ENCODE measurements at places on chromosomes 12 and 14. TPM values are rescaled to one million over a fixed set of nuclear protein-coding genes. Genes with fewer than 3 reads are reported as not detected.

GRCh38 chr14:105249182-105250007 lies 1.1 kb downstream of the BTBD6 start:
- H3K4me1 ChIP-seq: peaks cover 30% of the 10 kb centered on the region
- peak overlapping the region; percentile 64 for H3K4me3 ChIP-seq
- H3K27ac ChIP-seq: peak overlapping the region; percentile 83
- no peaks in the 10 kb centered on the region for H3K27me3 ChIP-seq

- no peaks in the 10 kb centered on the region for H3K36me3 ChIP-seq
- no peak overlapping the region for H3K27ac ChIP-seq
- no peak overlapping the region for H3K4me3 ChIP-seq
Measured at GRCh38 chr12:72832024-72832423, 559.9 kb downstream of the TRHDE start.

- no peak overlapping the region for H3K4me3 ChIP-seq
- DNase-seq: no peak
- no peaks in the 10 kb centered on the region for H3K27me3 ChIP-seq
- H3K36me3 ChIP-seq: no peaks in the 10 kb centered on the region
- no peaks in the 10 kb centered on the region for H3K4me1 ChIP-seq
Measured at GRCh38 chr14:36055681-36056225, 120.8 kb downstream of the PTCSC3 start.

GRCh38 chr14:53273671-53274072 lies 120.5 kb upstream of the DDHD1 start:
- no peak overlapping the region for H3K4me3 ChIP-seq
- no peaks in the 10 kb centered on the region for H3K4me1 ChIP-seq
- no peaks in the 10 kb centered on the region for H3K27me3 ChIP-seq
- no peak overlapping the region for H3K27ac ChIP-seq
- DNase-seq: no peak
- no peaks in the 10 kb centered on the region for H3K36me3 ChIP-seq

DNA sequence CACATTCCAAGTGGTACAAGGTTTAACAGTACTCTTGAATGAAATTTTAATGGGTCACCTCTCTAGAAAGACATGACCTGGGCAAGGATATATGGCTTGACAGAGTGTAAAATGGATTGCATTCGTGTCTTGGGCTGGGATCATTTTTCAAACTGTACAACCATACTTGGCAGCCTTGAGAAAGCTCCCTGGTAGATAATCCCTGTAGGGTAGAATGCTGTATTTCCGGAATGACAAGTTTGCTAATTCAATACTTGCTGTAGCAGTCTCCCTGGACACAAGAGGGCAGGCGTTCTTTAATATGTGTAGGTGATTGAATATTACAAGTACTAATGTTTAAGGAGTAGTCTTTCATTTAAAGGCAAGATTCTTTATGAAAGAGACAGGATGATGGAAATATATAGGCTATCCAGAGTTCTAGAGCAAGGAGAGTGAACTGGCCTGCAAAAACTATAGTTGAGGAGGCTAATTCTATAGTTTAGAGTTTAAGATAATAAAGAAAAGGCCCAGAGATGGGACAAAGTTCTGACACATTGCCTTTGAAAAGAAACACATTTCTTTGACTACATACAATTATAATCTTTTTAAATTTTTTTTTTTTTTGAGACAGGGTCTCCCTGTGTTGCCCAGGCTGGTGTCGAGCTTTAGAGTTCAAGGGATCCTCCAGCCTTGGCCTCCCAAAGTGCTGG lies 53.4 kb downstream of the PLBD1 start:
- H3K4me1 ChIP-seq: peaks cover 4% of the 10 kb centered on the region
- H3K27me3 ChIP-seq: no peaks in the 10 kb centered on the region
- peak; percentile 95 for DNase-seq
- H3K27ac ChIP-seq: peak overlapping the region; percentile 24
- H3K4me3 ChIP-seq: no peak overlapping the region
- H3K36me3 ChIP-seq: no peaks in the 10 kb centered on the region

DNA sequence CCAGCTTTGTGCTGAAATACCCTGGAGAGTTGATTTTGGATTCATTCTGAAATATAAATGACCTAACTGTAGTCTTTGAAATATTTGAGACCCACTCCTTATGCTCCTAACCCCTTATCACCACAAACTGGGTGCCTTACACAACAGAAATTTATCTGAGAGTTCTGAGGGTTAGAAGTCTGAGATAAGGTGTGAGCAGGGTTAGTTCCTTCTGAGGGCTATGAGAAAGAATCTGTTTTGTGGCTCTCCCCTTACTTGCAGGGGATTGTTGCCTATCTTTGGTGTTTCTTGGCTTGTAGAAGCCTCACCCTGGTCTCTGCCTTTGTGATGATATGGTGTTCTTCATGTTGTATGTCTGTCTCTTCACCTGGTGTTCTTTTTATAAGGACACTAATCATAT lies 91.7 kb downstream of the DERA start:
- no peaks in the 10 kb centered on the region for H3K27me3 ChIP-seq
- no peak overlapping the region for H3K27ac ChIP-seq
- no peaks in the 10 kb centered on the region for H3K4me1 ChIP-seq
- no peak for DNase-seq
- no peak overlapping the region for H3K4me3 ChIP-seq

DNA sequence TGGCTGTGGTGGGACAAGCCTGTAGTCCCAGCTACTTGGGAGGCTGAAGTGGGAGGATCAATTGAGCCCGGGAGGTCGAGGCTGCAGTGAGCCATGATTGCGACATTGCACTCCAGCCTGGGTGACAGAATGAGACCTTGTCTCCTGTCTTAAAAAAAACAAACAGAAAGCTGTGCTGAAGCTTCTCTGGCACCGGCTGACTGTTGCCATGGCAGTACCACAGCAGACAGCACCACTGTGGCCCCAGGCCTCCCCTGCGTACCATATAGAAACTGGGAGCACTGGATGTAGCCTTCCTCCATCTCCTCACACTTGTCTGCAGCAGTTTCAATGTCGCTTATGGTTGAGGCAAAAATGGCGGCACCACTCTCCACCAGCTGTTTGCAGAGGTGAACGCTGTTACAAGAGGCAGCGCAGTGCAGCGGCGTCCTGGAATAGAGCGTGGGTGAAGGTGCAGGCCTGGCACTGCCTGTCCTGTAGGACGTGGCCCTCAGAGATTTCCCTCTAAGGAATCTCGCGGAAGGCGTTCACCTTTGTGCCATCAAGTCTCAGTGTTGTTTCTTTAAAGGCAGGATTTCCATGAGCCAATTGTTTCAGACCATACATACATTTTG lies 21.9 kb downstream of the ZFYVE21 start:
- peaks cover 15% of the 10 kb centered on the region for H3K4me1 ChIP-seq
- no peak overlapping the region for H3K27ac ChIP-seq
- no peak overlapping the region for H3K4me3 ChIP-seq
- H3K36me3 ChIP-seq: peaks cover 52% of the 10 kb centered on the region

- no peaks in the 10 kb centered on the region for H3K4me1 ChIP-seq
- H3K27me3 ChIP-seq: no peaks in the 10 kb centered on the region
- peaks cover 84% of the 10 kb centered on the region for H3K36me3 ChIP-seq
Measured at GRCh38 chr14:102711946-102712345, 65.3 kb upstream of the TRAF3 start.

DNA sequence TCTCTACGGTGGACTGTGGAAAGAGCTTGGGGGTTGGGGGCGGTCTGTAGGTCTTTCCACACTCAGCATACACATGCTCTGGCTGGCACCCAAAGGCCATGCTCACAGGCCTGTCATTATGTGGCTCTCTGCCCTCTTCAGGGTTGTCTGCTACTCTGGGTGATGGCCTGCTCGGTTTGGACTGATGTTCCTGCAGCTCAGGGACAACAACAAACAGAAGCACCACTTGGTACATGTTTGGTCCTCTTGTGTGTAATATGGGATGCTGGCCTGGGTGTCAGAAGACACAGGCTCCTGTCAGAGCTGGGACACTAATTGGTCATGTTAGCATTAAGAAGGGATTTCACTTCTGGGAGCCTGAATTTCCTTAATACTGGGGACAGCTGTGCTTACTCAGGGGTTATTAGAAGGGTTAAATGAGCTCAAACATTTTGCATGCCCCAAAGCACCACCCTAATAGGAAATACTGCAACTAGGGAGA lies 32.7 kb upstream of the SELPLG start:
- peak; percentile 65 for DNase-seq
- peak overlapping the region; percentile 88 for H3K27ac ChIP-seq
- H3K27me3 ChIP-seq: no peaks in the 10 kb centered on the region
- H3K36me3 ChIP-seq: no peaks in the 10 kb centered on the region
- H3K4me1 ChIP-seq: peaks cover 67% of the 10 kb centered on the region

GRCh38 chr12:101908395-101908794 lies 31.0 kb downstream of the DRAM1 start:
- H3K4me1 ChIP-seq: peaks cover 25% of the 10 kb centered on the region
- DNase-seq: peak; percentile 19
- no peak overlapping the region for H3K4me3 ChIP-seq
- H3K27ac ChIP-seq: peak overlapping the region; percentile 89

POTEM gene
- total RNA-seq: not detected

OR6C4 gene
- total RNA-seq: not detected

RND1 gene
- 4.0 TPM for total RNA-seq

GRCh38 chr14:74955229-74956026 lies at the start of gene PGF:
Gene PGF (minus strand): TSS chr14:74955597. CDS start chr14:74955242, 355 bp downstream.
- peaks cover 18% of the 10 kb centered on the region for H3K27me3 ChIP-seq
- H3K36me3 ChIP-seq: no peaks in the 10 kb centered on the region
- no peak within 1 kb of the TSS for H3K27ac ChIP-seq

GRCh38 chr14:42475289-42475688 lies 868.6 kb downstream of the LRFN5 start:
- no peaks in the 10 kb centered on the region for H3K4me1 ChIP-seq
- H3K36me3 ChIP-seq: no peaks in the 10 kb centered on the region
- no peak overlapping the region for H3K4me3 ChIP-seq
- no peak for DNase-seq

DNA sequence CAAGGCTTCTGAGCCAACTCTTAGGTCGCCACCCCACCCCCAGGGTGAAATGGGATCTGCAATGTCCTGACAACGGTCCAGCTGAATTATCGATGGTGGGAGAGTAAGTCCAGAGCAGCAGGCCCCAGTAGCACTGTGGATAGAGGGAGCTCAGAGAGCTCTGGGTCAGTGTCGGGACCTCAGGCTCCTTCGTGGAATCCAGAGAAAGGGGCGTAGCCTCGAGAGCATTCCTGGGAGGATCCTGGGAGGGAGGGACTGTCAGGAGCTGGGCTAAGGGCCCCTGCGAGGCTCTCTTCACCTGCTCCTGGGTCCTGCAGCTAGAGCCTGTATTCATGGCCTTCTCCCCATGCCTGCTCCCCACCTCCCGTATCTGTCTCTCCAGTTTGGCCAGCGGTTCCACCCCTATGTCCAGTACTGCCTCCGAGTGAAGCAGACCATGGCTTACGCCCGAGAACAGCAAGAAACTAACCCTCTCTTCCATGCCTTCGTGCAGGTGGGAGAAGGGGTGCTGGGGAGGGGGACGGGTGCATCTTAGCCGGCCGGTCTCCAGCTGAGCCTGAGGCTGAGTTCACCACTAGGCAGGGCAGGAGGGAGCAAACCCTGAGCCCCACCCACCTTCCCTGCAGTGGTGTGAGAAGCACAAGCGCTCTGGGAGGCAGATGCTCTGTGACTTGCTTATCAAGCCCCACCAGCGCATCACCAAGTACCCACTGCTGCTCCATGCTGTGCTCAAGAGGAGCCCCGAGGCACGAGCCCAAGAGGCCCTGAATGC lies 6.6 kb downstream of the PLEKHG6 start:
- no peak overlapping the region for H3K27ac ChIP-seq
- no peaks in the 10 kb centered on the region for H3K27me3 ChIP-seq
- H3K36me3 ChIP-seq: peaks cover 12% of the 10 kb centered on the region
- no peak overlapping the region for H3K4me3 ChIP-seq
- no peak for DNase-seq
- H3K4me1 ChIP-seq: peaks cover 17% of the 10 kb centered on the region

DNA sequence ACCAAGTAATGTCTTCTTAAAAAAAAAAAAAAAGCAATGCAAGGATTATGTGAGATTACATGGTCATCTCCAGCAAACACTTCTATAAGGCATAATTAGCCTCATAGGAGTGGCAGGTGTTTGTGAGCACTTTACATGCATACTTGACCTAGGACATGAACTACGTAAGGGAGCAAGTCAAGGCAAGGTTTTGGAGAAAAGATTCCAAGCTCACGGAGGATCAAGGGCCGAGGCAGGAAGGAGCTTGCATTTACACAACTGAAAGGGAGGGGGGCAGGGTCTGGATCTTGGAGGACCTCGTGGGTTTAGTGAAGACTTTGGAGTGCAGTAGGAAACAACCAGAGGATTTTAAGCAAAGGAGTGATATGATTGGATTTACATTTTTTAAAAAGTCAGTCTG lies 112.5 kb downstream of the CCER1 start:
- no peaks in the 10 kb centered on the region for H3K4me1 ChIP-seq
- H3K4me3 ChIP-seq: no peak overlapping the region
- no peak overlapping the region for H3K27ac ChIP-seq
- no peaks in the 10 kb centered on the region for H3K36me3 ChIP-seq

DNA sequence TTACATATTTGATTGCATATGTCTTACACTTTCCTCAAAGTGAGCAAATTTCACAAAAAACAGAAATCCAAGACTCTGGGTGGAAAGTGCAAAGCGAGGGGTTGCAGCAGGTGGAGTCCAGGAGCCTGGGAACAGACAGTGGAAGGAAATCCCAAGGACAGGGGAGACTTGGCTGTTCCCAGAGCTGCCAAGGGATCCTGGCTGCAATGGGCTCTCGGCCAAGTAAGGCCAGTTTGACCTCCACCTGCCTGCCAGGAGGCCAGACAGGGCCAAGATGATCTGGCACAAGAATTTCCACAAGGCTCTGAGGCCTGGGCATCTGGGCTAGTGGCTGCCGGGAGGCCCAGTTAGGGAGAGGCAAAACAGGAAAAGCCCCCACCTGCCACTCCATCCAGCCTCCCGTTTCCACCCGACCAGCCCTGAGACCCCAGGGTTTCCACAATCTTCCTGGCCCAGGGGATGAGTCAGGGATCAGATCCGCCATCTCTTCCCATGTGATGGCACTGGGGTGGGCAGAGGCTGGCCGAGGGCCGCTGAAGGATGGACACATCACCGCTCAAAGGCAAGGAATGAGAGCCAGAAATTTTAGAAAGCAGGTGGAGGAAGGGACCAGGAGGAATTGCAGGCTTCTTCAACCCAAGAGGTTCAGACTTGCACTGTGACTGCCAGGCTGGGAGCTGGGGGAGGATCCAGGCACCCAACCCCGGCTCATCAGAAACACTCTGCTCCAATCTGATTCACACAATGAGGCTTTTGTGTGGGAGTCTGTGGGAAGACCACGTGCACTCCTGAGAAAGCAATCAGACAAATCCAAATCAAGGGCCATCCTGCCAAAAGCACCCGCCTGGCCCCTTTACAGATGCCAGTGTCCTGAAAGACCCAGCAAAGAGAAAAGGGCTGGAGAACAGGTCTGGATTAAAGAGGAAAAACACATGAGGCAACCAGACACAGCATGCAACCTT lies 16.3 kb downstream of the SCARB1 start:
- peaks cover 12% of the 10 kb centered on the region for H3K4me1 ChIP-seq
- no peak overlapping the region for H3K4me3 ChIP-seq
- DNase-seq: peak; percentile 66

CRIP1 gene
- total RNA-seq: 18.5 TPM

DNA sequence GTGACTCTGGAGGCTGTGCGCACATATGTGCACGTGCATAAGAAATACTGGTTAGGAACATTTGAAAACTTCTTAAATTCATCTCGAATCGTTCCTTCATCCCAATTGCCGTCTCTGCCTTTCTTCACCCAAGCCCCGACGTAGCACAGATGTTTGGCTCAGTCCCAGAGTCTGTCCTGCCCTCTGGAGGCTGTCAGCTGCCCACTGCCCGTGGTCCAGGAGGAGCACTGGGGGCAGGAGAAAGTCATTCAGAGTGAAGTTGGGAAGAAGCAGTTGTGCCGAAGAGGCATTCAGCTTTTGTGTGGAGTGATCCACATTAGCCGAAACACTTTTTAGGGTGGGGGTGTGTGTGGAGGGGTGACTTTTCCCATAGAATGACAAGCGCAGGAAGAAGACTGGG lies 124.9 kb downstream of the TSPAN9 start:
- no peak overlapping the region for H3K4me3 ChIP-seq
- no peak overlapping the region for H3K27ac ChIP-seq
- no peaks in the 10 kb centered on the region for H3K36me3 ChIP-seq
- no peak for DNase-seq
